ENCODE measurements at places on chromosomes 4 and X.

DNA sequence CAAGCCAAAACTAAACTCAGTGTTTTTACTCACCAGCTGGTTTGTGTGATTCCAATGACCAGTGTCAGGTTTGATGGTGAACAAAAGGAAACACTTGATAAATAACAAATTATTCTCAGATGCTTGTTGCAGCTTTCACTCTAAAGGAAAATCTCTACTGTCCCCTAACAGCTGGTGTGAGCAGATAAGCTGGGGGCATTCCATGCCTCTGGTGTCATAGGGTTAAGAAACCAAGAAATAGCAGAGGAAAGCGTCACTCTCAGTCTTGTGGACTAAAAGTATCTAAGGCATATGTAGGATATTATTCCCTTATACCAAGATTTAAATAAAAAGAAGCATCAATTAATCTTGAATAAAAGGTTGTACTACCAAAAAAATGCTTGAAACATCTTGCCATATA is 24.3 kb downstream of the TRPC5 start:
- no peak for DNase-seq

DNA sequence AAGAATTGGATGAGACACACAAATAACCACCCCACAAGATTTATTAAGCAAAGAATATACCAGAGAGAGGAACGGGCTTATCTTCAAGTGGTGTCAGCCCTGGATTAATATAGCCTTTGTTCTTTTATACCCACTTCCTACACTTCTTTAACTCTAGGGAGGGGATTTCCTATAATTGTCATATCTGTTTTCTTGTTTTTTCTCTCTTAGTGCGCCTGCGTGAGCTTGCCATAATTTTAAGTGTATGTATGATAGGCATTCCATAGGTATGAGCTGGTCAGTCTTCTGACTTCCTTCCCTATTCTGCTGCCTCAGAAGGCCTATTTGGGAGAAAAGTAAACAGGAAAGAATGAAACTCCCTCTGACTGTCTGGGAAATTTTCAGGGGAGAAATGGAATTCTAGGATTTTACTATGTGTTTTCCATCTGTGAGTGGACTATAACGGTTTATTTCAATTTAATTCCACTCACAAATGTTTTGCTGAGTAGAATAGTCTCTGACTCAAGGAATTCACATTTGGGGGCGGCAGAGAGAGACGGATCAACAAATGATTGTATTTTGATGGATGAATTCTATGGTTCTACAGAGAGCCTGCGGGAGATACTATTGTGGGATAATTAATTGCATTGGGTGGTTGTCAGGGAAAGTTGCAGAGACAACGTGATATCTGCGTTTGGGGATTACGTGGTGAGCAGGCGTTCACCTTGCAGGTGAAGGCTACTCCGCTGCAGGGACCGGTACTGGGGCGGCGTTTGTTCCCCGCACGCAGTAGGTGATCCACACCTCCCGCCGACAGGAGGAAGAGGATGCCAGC is 626 bp upstream of the CEP135 start:
- peak; percentile 23 for DNase-seq

DNA sequence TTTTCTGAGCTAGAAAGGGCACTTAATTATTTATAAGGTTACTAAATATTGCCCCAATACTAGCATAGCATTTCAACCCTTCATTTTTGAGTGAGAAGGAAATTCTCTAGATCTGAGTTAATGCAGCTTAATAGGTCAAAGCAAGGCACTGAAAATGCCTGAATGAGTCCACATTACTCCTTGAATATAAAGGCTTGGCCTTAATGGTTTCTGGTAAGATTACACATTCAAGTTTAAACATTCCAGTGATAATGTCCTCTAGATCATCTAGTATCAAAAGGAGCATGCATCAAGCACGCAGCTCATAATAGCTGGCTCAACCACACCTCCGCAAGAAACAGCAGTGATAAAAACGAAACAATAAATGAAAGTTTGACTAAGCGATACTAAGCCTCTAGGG is 87.5 kb downstream of the SPANXN3 start:
- no peak for DNase-seq

- DNase-seq, result no peak
These were observed 684.0 kb upstream of the MAGEB2 start for GRCh38 chrX:29531336-29531735.

- no peak for DNase-seq
These were observed 49.1 kb downstream of the GPRIN3 start for GRCh38 chr4:89258506-89258905.
